Activated T-helper 2 cell treated with anti-CD3 and anti-CD28 coated beads, Interferon-gamma antibody, Interleukin-2, Interleukin-4, amounts not matched to agents 10 μg/mL and 5 μg/mL and 100 μg/mL, durations not matched to agents 14 hours and 24 hours and 36 hours (primary cell): ENCODE measurements at places on chromosomes 6 and 20.

GRCh38 chr6:75463061-75463460 lies 30.5 kb downstream of the FILIP1 start:
- DNase-seq, result no peak

- no peak for DNase-seq
These were observed 471.8 kb upstream of the JAG1 start for GRCh38 chr20:11145616-11146015.

- DNase-seq, result no peak
These were observed 19.1 kb downstream of the TGM3 start for GRCh38 chr20:2314759-2315439.

DNA sequence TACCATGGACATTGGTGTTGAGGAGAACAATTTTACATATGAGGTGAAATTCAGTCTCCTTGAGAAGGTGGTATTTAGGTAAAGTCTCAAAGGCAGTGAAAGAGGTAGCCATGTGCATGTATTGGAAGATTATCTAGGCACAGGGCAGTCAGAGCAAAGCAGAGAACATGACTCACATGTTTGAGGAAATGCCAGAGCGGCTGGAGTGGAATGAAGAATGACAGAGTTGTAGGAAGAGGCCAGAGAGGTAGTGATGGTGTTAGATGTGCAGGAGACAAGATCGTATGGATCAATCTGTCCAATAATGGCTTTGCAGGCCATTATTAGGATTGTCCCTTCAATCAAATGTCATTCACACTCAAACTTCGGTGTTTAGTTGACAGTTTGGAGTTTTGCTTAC lies 449.4 kb upstream of the PTCHD4 start:
- no peak for DNase-seq

DNA sequence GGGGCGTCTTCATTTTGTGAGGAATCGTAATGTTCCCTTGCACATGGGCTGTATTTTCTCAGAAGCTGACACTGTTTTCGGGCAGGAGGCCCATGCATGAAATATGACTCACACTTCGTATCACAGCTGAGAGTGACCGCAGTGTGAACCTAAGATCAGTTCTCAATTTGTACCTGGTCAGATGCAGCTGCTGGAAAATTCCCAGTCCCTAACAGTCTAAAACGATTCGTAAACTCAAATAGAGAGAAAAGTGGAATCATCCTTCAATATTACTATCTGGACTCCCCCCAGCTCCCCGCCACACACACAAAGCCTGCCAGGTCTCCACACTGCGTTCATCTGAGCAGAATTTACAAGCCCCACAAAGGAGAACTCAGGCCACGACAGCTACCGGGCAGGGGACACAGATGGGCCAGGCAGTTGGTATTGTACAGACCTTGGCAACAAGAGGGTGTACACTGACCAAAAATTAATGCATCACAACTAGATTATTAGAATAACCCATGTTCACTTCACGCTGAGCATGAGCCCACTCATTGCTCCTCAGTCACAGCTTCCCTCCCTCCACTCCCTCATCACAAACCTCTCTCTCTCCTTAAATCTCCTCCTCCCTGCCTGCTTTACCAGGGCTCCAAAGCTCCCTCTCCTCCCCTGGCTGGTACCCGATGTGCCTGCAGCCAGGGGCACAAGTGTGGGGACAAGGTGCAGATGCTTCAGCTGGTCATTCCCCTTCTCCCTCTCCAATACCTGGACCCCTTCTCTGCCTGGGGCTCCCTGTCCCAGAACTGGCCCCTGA lies 488.4 kb downstream of the PREX1 start:
- no peak for DNase-seq

- DNase-seq, result no peak
These were observed 235.8 kb downstream of the ALDH8A1 start for GRCh38 chr6:134714113-134714512.

GRCh38 chr20:46400253-46400652 lies 6.2 kb downstream of the ELMO2 start:
- no peak for DNase-seq

- no peak for DNase-seq
These were observed 768.4 kb downstream of the TFAP2A start for GRCh38 chr6:9646342-9647070.

DNA sequence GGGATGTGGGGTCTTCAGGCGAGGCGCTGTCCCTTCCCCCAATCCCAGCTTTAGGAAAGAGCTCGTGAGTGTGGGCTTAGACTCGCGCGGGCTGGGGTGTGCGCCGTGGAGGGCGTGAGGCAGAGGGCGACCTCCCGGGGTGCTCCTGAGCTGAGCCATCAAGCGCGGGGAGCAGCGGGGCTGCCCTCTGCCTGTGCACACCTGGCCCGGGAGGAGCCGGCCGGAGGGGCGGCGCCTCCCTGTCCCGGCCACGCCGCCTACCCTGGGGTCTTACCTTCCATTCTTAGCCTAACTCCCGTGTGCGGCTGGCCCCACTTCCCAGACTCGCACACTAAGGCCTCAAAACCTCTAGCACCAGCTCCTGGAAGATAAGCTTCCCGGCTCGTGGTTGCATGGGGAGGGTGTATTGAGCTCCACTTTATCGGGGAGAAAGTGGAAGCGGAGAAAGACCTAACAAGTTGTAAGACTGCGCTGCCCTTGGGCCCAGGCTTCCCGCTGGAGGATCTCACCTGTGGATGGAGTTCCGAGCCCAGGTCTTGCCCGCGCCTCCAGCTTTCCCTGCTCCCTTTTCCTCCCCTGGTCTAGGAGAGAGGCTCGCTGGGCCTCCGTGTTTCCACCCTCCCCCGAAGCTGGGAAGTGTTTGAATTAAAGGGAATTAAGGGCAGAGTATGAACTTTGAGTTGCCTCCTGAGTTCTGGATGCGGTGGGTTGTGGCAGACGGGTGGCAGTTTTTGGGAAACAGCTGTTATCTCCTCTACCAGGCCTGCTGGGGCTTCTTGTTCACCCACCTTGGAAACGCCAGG lies 1.2 kb downstream of the DNMT3B start:
- DNase-seq, result no peak

- DNase-seq, result no peak
These were observed 157.7 kb upstream of the FLRT3 start for GRCh38 chr20:14495066-14495465.

- DNase-seq, result no peak
These were observed 395.8 kb downstream of the TFAP2B start for GRCh38 chr6:51214442-51214841.

GRCh38 chr20:26207237-26207966 lies 510.7 kb upstream of the ZNF337 start:
- DNase-seq, result no peak

DNA sequence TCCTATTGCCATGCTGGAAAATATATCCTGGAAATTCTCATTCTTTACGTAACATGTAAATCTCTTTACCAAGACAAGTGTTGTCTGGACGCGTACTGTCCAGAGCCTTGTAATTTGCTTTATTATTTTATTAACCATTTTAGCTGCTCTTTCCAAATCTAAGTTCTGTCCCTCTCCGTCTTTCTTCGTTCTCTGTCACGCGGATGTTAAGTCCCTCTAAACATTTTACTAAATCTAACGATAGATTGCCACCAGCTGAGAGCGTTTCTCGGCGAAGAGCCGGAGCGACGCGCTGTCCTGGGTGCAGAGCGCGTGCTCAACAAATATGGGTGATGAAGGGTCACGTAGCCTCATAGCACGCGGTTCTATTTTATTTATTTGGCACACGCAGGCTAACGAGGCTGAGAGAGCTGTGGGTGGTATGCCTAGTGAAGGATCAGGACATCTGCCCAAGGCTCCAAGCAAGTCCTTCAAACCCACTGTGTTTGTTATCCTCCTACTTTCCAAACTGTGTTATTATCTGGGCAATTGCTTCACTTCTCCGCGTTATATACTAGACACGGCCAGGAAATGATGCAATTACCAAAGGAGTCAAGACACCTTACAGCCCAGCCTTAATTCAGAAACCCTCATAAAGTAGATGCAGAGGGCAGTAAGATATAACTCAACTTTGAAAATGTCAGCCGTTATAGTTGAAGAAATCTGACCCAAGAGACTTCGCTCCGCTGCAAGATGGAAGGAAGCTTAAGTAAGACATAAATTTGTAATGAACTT lies 10.0 kb upstream of the NCOA7 start:
- peak; percentile 56 for DNase-seq

DNA sequence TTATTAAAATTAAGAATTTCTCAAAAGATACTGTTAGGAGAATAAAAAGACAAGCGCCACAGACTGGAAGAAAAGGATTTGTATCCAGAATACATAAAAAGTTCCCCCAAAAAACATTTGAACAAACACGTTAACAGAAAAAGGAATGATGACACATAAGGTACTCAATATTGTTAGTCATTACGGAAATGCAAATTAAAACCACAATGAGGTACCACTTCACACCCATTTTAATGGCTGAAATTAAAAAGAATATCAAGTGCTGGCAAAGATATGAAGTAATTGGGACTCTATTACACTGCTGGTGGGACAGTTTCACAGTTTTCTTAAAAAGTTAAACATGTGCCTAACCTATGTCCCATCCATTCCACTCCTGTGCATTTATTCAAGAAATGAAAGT lies 51.4 kb downstream of the HECA start:
- no peak for DNase-seq

DNA sequence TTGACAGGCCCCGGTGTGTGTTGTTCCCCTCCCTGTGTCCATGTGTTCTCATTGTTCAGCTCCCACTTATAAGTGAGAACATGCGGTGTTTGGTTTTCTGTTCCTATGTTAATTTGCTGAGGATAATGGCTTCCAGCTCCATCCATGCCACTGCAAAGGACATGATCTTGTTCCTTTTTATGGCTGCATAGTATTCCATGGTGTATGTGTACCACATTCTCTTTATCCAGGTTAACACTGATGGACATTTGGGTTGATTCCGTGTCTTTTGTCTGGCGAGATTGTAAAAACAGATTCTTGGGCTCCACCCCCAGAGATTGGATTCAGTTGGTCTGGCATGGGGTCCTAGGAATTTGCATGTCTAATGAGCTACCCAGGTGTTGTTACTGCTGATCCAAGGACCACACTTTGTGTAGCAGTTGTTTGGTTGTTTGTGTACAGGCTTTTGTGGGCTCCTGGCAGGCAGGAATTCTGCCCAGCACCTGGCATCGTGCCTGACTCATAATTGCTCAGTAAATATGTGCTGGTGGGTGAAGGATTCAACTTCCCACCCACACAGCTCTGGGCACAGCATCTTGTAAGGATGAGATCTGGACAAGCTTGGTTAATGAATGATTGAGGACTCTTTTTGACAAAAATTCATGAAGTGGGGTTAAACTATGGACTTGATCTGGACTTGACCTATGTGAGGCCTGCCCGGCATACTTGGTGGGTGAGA lies 5.2 kb downstream of the TOX2 start:
- DNase-seq, result no peak

DNA sequence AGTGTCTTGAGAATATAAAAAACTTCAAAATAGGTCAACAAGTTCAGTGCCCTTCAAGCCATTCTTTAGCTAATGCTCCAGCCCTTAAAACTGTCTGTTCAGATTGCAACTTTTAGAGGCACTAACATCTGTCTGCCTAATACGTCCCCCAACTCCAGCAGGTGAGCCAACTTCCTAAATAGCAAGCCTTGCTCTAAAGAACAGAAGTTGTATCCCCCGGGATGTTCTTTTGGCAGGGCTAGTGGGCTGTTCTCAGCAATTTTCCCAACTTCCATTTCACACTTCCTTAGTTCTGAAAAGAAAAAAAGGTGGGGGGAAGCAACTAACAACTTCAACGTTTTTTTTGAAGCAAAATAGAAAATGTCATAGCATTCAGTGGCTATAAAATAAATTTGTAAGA lies 290.0 kb upstream of the PTCHD4 start:
- DNase-seq, result no peak

DNA sequence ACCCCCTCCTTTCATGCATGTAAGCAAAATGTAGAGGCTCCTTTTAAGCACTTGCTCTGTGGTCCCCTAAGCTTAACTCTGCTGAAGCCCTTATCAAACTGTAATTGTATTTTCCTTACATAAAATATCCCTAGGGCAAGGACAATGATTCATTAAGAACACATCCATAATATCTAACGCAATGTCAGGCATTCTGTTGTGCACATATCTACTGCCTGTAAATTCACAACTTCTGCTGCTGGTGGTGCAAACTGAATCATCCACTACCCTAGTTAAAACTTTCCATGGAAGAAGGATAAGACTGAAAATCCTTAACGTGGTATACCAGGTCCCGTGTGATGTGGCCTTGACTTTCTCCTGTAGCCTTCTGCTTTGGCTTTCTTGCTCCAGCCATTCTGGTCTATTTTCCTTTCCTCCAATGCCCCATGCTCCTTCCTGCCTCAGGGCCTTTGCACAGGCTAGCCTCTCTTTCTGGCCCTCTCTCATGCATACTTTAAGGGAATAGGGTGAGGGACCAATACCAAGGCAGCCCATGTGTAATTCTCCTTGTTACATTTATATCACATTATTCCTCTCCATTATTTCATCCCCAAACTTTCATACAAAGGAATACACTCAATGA lies 113.6 kb upstream of the ZFP64 start:
- no peak for DNase-seq

DNA sequence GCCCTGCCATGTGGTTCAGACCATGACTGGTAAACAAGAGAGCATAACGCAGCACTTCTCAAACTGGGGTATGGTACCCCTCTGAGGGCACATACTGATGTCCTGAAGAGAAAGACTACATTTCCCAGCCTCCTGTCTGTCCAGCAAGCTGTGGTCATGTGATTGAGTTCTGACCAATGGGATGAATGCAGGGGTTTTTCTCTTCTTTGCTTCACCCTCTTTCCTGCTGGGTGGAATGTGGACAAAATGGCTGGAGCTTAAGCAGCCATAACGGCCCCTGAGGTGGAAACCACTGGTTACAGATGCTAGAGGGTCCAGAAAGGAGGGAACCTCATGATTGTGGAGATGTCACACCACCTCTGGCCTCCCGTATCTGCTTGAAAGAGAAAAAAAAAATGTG lies 19.4 kb upstream of the KCNB1 start:
- DNase-seq, result no peak

GRCh38 chr6:107656883-107657282 lies 167.0 kb downstream of the SOBP start:
- no peak for DNase-seq

GRCh38 chr6:3742426-3743344 lies 8.8 kb downstream of the PXDC1 start:
- peak; percentile 78 for DNase-seq

- DNase-seq, result no peak
These were observed 317.2 kb upstream of the AGPAT4 start for GRCh38 chr6:161590961-161591627.

GRCh38 chr6:21281366-21281765 lies 312.2 kb upstream of the SOX4 start:
- DNase-seq, result no peak

- no peak for DNase-seq
These were observed 27.1 kb downstream of the COX4I2 start for GRCh38 chr20:31664696-31665354.

- no peak for DNase-seq
These were observed 260.5 kb downstream of the DLL1 start for GRCh38 chr6:170030284-170030815.

- no peak for DNase-seq
These were observed 66.7 kb downstream of the TRAM2 start for GRCh38 chr6:52510213-52510562.

- no peak for DNase-seq
These were observed 19.7 kb upstream of the SLC22A2 start for GRCh38 chr6:160278311-160278710.
